ENCODE measurements at places on chromosomes 3 and 15. TPM values are rescaled to one million over a fixed set of nuclear protein-coding genes. Genes with fewer than 3 reads are reported as not detected.

- no peaks in the 10 kb centered on the region for H3K36me3 ChIP-seq
- no peak overlapping the region for H3K4me3 ChIP-seq
- H3K4me1 ChIP-seq: no peaks in the 10 kb centered on the region
- no peak overlapping the region for H3K27ac ChIP-seq
- no peaks in the 10 kb centered on the region for H3K27me3 ChIP-seq
Observed at GRCh38 chr3:66989860-66990696, 8.0 kb upstream of the KBTBD8 start.

SEMA3F gene
- total RNA-seq: 11.3 TPM

DNA sequence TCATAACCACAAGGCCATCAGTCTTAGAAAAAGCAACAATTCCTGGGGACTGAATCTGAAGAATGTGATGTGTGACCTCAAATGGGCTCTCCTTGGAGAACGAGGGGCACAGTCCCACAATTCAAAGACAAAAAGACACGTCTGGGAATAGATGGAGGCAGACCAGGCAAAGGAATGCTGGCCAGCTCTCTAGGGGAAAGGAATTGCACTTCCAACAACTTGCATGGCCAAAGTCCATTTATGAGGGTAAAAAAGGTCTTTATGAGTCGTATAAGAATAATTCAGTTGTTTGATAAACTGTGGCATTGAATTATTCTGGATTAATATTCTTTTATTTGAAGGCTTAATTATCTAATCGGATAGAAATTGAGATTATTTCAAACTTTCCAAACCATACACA, 180.5 kb upstream of the FEZF2 start:
- no peaks in the 10 kb centered on the region for H3K27me3 ChIP-seq
- H3K27ac ChIP-seq: no peak overlapping the region
- no peak overlapping the region for H3K4me3 ChIP-seq
- DNase-seq: no peak
- no peaks in the 10 kb centered on the region for H3K36me3 ChIP-seq
- H3K4me1 ChIP-seq: no peaks in the 10 kb centered on the region

HGD gene
- total RNA-seq: 102 TPM

- no peaks in the 10 kb centered on the region for H3K4me1 ChIP-seq
- no peaks in the 10 kb centered on the region for H3K36me3 ChIP-seq
- no peaks in the 10 kb centered on the region for H3K27me3 ChIP-seq
- no peak overlapping the region for H3K4me3 ChIP-seq
Observed at GRCh38 chr3:116678853-116679252, 30.7 kb upstream of the TUSC7 start.

TTLL13 gene
- not detected for total RNA-seq

DNA sequence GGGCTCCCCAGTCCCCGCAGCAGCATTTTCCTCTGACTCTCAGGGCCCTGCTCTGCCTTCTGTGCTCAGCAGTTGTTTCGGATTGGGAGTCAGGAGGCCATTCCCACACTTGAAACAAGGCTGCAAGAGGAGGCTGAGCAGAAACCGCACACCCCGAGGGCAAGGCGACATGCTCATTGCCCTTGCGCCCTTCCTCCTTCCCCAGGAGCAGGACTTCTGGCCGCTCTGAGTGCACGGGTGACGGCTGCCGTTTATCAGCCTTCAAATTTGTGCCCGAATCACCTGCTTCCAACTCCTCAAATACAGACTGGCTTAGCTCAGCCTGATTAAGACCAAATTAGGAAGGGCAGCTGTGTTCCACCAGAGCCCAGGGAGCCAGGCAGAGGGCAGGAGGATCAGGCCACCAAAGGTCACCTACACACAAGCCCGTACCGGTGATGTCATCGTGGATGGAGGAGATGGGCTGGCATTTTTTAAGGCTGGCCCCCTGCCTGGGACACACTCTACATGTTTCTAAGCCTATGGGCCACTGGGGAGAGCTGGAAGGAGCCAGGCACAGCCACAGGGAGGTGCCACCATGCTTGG, 38.1 kb downstream of the TM2D3 start:
- H3K27ac ChIP-seq: no peak overlapping the region
- no peak overlapping the region for H3K4me3 ChIP-seq
- DNase-seq: no peak
- H3K27me3 ChIP-seq: no peaks in the 10 kb centered on the region

KNG1 gene
- 6.7 TPM for total RNA-seq

- no peaks in the 10 kb centered on the region for H3K27me3 ChIP-seq
- DNase-seq: no peak
- no peaks in the 10 kb centered on the region for H3K36me3 ChIP-seq
Observed at GRCh38 chr15:80518522-80518921, 114.3 kb downstream of the ARNT2 start.

MUC20 gene
- total RNA-seq: 0.88 TPM

- H3K36me3 ChIP-seq: no peaks in the 10 kb centered on the region
- no peak overlapping the region for H3K4me3 ChIP-seq
- H3K27ac ChIP-seq: no peak overlapping the region
- no peaks in the 10 kb centered on the region for H3K4me1 ChIP-seq
Observed at GRCh38 chr3:162534431-162534830, 1037.8 kb downstream of the OTOL1 start.

RPL39L gene
- total RNA-seq: 1.8 TPM
